ENCODE measurements at places on chromosomes 5 and 9. TPM values are rescaled to one million over a fixed set of nuclear protein-coding genes. Genes with fewer than 3 reads are reported as not detected.

The GLRA1 gene
- not detected for total RNA-seq

The ROR2 gene
- total RNA-seq, result 12.0 TPM

GRCh38 chr9:94980947-94981722 lies 254.6 kb downstream of the AOPEP start:
- DNase-seq, result no peak

DNA sequence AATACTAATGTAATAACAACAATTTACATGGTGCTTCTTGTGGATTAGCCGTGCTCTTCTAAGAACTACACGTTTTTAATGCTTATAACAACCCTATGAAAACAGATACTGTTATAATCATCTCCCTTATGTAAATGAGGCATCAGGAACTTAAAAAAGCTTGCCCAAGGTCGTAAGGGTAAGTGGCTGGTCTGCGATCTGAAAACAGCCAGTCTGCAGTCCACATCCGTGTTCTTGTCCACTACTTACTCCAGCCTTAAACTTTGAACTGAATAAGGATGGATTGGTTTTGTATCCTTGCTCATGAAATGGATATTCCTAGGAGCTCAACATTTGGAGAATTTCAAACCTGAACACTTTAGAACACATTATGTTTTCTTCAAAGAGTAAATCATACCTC lies 26.7 kb downstream of the PAM start:
- no peak for DNase-seq

The MRPL22 gene
- 11.9 TPM for total RNA-seq
